Renal cortex interstitium (tissue), 15 donors: ENCODE measurements at places on chromosomes 2 and 18.

DNA sequence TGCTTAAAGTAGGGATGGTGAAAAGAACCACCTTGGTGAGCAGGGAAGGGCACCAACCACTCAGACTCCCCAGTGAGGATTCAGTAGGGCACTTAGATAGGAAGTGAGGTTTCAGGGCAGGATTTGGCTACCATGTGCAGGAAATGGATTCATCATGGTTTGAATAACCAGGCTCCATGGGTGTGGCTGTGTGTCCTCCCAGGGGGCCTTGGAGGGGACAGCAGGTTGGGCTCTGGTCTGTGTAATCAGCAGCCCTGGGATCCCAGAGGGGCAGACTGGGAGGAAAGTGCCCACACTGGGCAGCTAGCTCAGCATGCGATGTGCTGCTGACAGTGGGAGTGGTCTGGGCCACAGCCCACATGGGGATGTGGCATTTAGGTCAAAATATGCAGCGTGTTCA is 224.6 kb downstream of the CELF4 start:
- DNase-seq: no peak

- DNase-seq: no peak
Measured at GRCh38 chr2:112451317-112451716, 17.9 kb upstream of the RGPD8 start.

DNA sequence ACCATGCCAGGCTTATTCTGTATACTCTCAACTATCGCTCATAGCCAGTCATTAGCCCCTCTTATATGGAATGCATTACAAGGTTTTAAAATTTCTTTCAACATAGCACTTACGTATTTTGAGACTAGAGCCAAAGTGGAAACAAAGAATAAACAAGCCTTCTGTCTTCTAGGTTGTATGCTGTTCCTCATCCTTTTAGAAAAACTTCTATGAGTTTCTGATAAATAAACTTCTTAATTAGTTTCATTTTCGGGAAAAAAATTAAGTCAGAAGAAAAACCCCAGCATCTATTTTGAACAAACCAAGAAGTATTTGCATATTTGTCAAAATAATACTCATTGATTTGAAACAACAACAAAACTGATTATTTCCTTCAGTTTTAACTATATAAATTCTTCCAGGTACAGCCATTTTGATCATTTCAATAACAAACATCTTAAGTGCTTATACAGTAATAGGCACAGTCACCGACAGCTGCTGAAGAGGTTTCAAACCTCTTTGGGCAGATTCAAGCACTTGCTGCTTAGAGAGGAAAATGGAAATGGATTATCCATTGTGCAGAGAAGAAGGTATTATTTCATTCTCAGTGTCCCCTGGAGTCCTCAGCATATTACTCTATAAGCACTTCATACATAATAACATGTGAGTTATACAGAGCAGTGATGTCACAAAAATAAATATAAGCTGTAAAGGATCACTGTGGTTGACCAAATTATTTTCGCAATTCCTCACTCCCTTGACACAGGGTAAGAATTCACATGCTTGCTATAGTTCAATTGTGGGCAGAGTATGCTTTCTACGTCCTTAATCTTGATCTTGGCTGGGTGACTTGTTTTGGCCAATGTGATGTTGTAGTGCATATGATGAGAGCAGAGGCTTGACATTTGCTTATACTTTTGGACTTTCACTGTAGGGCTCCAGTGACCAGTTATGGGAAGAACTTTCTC is 833.8 kb downstream of the TRIB2 start:
- DNase-seq: no peak

DNA sequence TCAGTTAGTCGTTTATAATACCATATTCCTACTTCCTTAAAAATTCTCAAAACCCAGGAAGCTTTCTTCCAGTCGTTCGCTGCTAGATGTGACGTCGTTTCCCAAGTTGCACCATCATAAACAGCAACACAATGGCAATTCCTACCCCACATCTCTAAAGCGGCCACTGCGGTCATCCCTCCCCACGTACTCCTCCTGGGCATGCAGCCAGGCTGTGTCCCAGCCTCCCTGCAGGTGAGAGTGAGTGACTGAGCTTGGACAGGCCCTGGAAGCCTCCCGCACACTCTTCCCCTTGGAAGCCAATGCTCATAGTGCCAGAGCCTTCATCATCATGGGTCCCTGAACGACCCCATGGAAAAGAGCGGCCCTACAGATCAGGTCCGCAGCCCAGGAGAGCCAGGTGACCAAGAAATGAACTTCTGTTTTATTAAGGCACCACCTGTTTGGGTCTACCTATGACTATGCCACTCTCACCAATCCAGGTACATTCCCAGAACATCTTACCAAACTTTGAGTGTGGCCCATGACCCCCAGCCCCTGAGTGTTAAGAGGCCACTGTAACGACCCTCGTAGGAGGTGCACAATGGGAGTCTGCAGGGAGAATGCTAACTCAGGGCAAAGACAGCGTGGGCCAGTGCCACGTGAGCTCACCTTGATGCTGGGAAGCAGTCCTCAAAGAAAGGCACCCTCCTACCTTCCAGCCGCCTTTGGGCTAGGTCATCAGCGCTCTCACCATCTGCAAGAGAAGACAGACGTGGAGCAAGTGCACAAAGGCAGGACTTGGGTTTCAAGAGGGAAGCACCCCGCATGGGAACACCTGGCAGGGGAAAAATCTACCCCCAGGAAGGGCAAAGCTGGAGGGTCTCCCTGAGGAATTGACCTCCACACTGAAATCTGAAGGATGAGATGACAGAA is 74.7 kb upstream of the RAB6C start:
- no peak for DNase-seq

DNA sequence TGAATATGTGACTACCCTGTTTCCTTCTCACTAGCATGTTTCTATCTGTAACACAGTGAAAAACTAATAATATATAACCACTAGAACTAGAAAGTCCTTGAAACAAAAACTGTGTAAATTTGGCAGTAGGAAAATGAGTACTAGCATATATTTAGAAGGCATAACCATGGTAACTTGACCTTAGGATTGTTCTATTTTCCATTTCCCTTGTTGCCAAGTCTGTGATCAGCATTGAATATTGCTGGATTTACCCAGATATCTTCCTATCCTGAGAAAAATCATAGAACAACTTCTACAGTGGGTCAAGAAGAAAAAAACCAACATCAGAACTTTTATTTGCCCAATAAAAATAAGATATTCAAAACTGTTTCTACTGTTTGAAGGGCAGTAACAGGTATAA is 563.9 kb upstream of the NRXN1 start:
- no peak for DNase-seq

DNA sequence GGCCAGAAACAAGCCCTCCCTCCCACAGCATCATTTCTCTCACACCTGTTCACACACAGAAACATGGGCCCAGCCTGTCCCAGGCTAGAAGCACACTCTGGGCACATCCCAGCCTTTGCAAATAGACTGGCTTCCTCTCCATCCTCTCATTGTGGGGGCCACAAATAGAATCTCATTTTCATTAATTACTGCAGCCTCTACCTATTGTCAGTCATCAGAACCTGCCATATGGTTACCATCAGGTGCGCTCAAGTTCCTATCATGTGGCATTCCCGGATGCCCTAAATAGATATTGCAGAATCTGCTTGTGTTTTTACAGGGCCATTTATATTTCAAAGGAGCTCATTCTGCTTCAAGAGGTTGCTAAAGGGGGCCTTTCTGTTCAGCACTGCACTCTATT is 460.7 kb downstream of the BCL11A start:
- no peak for DNase-seq

GRCh38 chr2:138157372-138157771 is 193.1 kb downstream of the HNMT start:
- no peak for DNase-seq

GRCh38 chr2:2662847-2663356 is 331.8 kb upstream of the MYT1L start:
- no peak for DNase-seq

- DNase-seq: no peak
Measured at GRCh38 chr18:55073116-55073515, 113.9 kb upstream of the CCDC68 start.

DNA sequence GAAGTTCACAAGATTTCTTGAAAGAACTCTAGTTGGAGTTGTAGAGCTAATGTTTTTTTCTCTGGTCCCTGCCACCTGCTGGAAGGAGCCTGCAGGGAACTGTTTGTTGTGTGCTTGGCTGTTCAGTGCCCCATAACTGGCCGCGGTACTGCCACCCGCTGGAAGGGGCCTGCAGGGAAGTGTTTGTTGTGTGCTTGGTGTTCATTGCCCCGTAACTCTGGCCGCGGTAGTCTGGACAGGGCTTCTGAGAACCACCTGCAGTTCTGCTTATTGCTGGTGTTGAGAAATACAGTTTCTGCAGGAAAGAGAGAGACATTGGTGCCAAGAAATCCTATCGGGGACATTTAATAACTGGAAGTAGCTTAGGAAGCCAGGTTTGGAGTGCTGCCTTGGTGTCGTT is 58.1 kb downstream of the AGAP1 start:
- no peak for DNase-seq

- no peak for DNase-seq
Measured at GRCh38 chr2:160214461-160215445, 14.7 kb upstream of the ITGB6 start.

GRCh38 chr2:156456616-156457015 is 20.4 kb downstream of the GPD2 start:
- DNase-seq: no peak

- DNase-seq: no peak
Measured at GRCh38 chr2:172496160-172496608, 59.7 kb upstream of the PDK1 start.

- DNase-seq: no peak
Measured at GRCh38 chr2:98634406-98635092, 26.2 kb downstream of the UNC50 start.

- no peak for DNase-seq
Measured at GRCh38 chr2:37827455-37827854, 97.6 kb upstream of the RMDN2 start.

DNA sequence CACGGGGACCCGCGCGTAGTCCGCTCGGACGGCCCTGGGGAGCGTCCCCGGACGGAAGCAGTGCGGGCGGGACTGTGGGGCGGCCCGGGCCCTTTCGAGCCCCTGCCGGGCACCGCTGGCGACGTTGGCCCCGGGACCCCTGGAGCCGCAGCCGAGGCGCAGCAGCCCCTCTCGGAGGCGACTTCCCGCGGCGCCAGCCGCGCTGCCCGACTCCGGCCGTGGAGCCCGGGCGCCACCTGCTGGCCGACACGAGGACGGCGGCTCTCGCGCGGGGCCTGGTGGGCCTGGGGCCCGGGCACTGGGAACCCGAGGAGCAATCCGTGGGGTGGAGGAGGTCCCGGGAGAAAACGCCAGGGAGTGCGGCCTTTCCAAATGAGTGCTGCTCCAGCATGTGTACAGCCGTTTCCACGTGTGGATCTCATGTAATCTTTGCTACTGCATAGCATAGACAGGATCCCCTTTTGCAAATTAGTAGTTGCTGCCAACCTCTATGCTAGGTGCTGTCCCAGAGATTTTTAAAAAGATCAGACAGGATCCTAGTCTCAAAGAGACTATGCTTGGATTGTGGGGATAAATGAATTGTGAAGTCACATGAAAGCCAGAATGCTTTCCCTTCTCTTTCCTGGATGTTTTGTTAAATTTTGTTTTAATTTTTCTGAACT is 4.0 kb downstream of the ID2 start:
- peak; percentile 75 for DNase-seq

- DNase-seq: no peak
Measured at GRCh38 chr18:48887905-48888772, 62.6 kb downstream of the SMAD7 start.

GRCh38 chr2:44010266-44010665 is 14.5 kb upstream of the LRPPRC start:
- no peak for DNase-seq

DNA sequence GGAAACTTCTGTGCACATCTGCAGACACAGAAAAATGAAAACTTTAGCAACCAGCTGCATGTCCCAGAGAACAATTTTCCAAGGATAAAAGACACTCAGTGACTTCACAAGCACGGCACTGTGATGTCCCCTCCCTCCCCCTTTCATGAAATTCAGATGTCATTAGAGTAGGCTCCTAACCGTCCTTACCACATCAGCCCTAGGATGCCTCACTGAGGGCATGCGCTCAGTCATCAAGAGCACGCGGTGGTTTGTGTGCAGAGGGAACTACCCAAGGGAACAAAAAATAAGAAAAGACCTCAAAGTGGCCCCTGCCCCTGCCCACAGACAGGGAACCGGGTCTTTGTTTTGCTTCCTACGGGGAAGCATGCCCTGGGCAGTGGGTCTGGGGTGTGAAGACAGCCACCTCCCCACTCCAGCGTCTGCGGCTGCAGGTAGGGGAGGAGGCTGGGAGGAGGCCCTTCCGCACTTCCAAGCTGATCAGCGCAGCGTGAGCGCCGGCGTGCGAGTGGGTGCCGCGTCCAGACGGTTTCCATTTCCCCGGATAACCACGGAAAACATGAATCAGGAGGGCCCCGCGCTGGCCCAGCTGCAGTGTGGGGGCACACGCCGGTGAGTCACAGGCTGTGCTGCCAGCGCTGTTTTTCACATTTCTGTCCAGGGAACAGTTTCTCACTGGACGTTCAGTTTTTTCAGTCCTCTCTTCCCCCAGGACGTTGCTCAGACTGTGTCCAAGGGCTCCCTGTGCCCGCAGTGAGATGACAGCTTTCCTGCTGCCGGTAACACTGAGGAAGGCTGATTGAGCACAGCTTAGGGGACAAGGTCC is 70.6 kb downstream of the COPS8 start:
- DNase-seq: no peak

- DNase-seq: no peak
Measured at GRCh38 chr2:2747797-2748301, 416.8 kb upstream of the MYT1L start.

DNA sequence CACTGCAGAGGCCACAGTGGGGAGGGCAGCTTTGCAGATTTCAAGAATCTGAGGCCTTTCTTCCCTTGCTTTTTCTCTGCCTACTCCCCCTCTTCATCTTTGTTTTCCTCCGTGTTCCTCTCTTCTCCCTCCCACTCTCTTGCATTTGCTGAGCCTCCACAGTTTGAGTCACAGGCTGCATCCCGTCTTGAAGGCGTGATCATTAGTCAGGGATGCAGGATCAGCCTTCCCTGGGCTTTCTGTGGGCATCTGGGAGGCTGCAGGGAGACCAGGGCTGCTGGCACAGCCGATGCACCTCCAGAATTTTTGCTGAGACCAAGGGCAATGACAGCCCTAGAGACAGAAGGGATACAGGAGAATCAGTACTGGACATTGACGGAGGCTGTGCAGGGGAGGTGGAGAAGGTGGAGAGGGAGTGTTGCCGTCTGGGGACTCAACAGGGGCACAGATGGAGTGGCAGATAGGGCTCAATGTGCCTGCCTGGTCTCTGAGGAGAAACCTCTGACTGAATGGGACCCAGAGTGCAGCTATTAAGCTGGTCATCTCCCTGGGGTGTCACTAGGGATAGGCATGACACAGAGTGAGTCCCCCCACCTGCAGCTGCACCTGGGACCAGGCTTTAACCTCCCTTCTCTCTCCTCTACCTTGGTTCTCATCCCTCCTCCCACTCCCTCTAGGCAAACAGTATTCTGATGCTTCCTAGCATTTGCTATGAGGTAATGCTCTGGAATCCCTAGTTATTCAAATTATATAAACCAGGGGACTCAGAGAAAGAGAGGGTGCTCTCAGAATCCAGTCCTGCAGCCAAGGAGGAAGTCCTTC is 29.0 kb upstream of the DNAJC27 start:
- no peak for DNase-seq

GRCh38 chr2:42197792-42198191 is 28.6 kb downstream of the EML4 start:
- no peak for DNase-seq

- no peak for DNase-seq
Measured at GRCh38 chr2:35462226-35462998, 893.2 kb upstream of the CRIM1 start.
